NCI-H2171 treated with DMSO at 0.1 percent for 48 hours (cell line): ENCODE measurements at places on chromosomes 11 and 22.

DNA sequence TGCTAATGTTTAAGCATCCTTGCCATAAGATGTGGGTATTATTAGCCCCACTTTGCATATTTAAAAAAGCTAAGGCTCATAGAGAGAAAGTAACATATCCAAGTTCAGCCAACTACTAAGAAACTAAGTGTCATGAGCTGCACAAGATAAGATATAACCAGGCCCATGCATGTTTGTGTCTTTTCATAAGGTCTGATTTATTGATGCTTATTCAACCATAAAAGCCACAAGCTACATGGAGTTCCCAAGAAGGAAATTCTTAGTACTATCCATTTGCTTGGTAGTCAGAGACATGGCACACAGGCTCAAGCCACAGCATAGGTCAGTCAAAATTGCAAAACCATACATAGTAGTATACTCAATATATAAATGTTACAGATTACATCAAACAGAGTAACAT is 488.5 kb downstream of the SOX6 start:
- DNase-seq, result no peak

DNA sequence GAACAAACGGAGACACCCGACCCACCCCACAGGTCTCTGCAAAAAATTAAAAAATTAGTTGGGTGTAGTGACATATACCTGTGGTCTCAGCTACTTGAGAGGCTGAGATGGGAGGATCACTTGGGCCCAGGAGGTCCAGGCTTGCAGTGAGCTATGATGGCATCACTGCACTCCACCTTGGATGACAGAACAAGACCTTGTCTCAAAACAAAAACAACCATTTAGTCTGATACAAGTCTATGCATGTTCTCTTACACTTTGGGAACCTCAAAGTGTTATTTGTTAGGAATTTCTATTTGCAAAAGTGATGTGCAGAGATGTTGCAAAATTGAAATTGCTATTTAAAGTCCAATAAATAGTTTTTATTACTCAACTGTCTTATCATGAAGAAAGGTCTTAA is 14.3 kb downstream of the ATG13 start:
- DNase-seq, result no peak

DNA sequence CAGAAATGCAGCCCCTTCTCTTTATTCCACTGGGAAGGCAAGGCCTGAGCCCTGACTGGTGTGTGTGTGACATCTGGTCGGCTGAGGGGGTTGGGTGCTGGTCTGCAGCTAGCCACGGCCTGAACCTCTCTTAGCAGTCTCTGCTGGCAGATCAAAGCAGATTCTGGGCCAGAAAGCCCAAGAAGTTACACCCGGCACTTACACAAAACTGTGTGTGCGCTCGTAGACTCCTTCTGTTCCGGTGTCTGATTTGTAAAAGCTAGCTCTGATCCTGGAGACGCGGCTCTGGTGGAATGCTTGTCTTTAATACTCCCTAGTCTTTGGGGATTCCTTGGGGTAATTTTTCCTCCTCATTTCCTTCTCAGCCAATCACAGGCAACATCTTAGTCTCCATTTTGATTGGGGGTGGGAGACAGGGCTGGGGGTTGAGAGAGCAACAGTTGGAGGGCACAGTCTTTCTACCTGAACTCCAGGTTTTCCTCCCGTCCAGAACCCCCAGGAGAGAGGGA is 5.5 kb downstream of the PKNOX2 start:
- DNase-seq, result no peak

DNA sequence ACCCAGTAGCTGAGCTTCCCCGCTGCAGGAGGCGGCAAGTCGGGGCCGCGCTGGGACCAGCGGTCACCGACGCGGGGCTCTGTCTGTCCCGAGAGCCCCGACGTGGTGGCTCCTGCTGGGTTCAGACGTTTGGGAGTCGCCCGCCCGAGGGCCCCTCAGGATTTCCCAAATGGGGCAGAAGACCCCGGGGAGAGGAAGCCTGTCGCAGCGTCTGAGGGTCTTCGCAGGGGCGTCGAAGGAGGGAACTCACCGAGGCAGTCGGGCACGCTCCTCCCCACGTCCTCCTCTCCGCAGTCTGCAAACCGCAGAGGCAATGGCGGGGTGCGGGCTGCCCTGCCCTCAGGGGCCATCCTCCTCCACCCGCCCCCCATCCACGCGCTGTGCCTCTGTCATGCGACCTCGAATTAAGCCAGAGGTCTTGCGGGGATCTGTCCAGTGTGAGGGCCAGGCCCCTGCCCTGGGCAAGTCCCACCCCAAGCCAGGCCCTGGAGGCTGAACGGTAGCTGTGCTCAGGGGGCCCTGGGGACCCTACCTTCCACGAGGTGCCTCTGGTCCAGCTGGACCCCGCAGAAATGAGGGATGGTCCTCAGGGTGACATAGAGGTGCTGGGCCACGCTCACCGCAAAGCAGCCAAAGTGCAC is 12.5 kb downstream of the IL17REL start:
- no peak for DNase-seq

GRCh38 chr11:116176484-116177005 is 596.2 kb downstream of the BUD13 start:
- DNase-seq, result no peak

GRCh38 chr22:32613773-32614392 is 139.3 kb downstream of the FBXO7 start:
- DNase-seq, result no peak

DNA sequence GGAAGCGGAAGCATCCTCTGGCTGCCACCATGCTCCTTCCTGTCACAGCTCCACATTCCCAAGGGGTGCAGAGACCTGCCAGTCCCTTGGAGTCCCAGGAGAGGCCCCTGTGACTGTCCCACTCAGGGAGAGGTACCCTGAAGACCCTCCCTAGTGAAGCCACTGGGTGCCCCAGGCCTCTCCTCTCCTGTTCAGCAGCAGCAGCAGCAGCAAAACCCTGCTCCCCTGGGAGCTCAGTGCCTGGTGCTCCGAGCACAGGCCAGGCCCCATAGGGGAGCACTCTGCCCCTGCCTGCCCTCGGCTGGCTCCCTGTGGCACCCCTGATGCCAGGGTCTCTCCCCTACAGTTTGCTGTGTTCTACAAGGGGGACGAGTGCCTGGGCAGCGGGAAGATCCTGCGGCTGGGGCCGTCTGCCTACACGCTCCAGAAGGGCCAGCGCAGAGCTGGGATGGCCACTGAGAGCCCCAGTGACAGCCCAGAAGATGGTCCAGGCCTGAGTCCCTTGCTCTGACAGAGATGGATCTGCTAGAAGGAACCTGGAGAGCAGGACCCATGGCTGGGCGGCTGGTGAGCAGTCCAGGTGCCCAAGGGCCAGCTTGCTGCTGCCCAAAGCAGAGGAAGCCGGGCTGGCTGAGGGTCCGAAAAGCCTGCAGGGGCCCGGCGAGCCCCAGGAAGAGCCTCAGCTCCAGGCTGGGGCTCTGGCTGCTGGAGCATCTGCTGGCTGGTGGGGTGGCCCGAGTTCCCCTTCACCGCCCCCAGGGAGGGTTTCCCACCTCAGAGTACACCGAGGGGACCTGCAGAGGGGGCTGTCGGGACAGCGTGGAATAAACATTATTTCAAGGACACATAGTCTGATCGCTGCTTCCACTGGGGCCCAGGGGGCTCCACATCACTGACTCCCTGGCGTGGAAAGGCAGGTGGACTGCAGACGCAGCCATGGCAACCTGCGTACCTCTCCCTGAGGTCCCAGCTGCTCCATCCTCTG is 21.3 kb downstream of the TRMU start:
- no peak for DNase-seq

DNA sequence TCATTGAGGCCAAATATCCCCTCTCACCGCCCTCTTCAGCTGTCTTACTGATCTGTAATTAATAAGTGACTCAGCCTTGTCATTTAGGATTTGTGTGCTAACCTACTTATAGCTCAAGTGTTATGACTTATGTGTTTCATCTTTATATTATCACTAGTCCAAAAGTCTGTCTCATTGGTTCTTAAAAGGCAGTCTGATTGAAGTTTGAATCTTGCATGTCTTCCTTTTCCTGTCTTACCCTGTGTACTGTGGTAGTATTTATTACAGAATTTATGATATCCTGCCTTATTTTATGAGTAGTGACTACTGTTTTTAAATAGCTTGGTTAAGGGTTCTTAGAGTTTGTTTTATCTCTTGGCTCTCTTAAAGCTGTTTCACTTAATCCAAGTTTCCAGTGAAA is 6.3 kb downstream of the DEPDC7 start:
- DNase-seq, result no peak

GRCh38 chr11:103907136-103907535 is 129.3 kb upstream of the DDI1 start:
- no peak for DNase-seq

DNA sequence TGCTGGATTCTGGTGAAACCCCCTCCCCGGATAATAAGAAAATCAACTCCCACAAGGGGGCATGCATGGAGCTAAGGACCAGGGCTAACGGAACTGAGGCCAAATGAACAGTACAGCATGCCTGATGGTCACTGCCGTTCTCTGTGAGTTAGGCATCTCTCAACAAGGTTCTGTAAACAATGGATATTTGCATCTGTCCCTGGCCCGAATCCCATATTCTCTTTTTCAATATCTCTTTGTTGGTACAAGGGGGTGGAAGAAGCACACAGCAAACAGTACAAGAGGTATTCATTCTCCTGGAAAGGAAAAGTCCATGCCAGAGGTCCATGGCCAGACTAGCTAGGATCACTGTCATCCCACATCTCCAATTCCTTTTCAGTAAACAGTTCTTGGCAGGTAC is 32.2 kb upstream of the APOA1 start:
- no peak for DNase-seq

DNA sequence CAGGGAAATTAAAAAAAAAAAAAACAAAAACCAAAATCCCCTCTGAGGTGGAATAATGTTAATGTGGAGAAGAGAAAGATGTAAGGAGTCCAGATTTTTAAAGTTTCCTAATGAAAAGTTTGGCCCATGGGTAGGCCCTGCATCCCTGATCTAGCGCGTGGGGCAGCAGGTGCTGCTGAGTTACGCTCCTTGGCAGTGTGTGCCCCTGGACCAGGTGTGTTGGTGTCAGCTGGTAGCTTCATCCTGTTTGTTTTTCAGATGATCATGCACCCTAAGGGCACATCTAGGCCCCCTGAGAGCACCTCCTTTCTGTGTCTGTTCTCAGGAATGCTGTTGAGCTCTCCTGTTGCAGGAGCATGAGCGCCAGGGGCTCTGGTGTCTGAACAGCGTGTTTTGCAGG is 6.7 kb downstream of the DGCR8 start:
- no peak for DNase-seq

GRCh38 chr11:47208628-47209027 is 6.1 kb upstream of the DDB2 start:
- DNase-seq, result no peak

DNA sequence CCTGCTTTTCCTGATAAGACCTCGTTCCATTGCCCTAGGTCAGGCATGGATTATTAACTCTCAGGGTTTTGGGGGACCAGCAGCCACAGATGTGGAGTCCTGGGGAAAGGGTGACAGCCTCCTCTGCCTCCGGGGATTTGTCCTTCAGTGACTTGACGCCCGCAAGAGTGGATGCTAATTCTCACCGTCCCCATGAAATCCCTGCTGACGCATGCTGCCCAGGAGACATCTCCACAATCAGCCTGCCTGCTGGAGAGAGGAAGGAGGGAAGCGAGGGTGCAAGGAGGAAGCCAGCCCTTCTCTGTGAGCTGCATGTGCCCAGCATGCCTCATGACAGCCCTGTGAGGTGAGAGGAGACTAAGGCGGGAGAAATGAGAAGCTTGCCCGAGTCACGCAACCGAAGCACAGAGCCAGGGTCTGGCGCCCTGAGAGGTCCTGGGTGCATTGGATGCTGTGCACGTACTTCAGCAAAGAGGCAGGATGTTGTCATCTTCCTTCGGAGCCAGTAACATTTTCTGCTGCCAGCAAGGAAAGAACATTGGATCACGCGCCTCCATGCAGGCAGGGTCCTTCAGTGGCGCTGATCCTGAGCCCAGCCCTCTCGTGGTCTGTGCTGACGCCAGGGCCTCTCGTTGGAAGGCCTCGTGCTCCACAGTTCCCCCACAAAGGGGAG is 27.3 kb upstream of the KRTAP5-6 start:
- DNase-seq, result no peak

DNA sequence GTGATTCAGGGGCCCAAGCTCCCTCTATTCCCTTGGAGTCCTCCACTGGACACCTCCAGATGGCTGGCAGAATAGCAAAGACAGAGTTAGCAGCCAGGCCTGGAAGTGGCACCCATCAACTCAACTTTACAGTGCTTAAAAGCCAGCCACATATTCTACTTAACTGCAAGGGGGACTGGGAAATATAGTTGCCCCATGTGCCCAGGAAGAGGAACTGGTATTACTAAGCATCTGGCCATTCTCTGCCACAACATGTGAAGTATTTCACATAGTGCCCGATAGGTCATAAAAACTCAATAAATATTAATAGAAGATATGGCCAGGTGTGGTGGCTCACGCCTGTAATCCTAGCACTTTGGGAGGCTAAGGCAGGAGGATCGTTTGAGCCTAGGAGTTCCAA is 5.5 kb upstream of the IL10RA start:
- no peak for DNase-seq

GRCh38 chr11:11313426-11313825 is 39.6 kb downstream of the CSNK2A3 start:
- DNase-seq, result no peak

- peak; percentile 80 for DNase-seq
These were observed 263.1 kb downstream of the TMEM135 start for GRCh38 chr11:87300640-87301380.
